Esophagus muscularis mucosa (tissue), 4 donors: ENCODE measurements at places on chromosomes 16 and 17. TPM values are rescaled to one million over a fixed set of nuclear protein-coding genes. Genes with fewer than 3 reads are reported as not detected.

The HCRT gene
- total RNA-seq, result not detected

The IKZF3 gene
- 3.8 TPM for total RNA-seq

The HSD3B7 gene
- total RNA-seq, result 15.4 TPM

The CDK5R1 gene
- total RNA-seq, result 0.42 TPM

GRCh38 chr16:85132456-85133289 lies 20.4 kb upstream of the CIBAR2 start:
- DNase-seq, result no peak
